ENCODE measurements at places on chromosomes 2 and 18.

- no peak for DNase-seq
These were observed 1054.3 kb upstream of the SLC39A10 start for GRCh38 chr2:194602750-194603149.

DNA sequence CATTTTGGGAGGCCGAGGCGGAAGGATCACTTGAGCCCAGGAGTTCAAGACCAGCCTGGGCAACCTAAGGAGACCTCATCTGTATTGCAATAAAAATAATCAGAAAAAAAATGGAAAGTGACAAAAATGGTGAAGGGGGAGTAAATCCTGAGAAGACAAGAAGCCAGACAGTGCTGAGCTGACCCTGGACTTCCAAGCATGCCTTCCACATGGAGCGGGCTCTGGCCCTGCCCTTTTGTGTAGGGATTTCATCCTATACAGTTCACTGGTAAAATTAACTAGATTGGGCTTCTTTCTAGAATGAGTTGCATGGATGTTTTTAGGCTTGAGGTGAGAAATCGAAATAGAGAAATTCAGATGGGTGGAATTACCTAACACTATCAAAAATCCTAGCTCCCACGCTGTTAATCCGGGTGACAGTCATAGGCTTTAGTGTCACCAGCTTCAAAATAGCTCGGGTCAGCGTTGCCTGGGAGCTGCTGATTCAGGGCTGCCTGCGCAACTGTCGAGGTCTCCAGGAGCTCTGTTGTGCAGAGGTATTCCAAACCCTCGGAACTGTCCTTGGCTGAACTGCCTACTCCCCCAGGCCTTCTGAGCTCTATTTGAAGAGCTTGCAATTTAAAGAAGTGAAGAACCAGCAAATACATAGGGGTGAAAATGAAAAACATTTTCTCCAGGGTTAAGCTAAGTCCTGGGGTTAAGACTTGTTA lies 21.5 kb upstream of the ZNF532 start:
- DNase-seq, result no peak

GRCh38 chr18:25672490-25672889 lies 320.5 kb upstream of the ZNF521 start:
- no peak for DNase-seq

- DNase-seq, result peak; percentile 47
These were observed 19.6 kb downstream of the TUBB6 start for GRCh38 chr18:12327510-12328178.

GRCh38 chr18:62844850-62845643 lies 129.7 kb downstream of the PHLPP1 start:
- no peak for DNase-seq

DNA sequence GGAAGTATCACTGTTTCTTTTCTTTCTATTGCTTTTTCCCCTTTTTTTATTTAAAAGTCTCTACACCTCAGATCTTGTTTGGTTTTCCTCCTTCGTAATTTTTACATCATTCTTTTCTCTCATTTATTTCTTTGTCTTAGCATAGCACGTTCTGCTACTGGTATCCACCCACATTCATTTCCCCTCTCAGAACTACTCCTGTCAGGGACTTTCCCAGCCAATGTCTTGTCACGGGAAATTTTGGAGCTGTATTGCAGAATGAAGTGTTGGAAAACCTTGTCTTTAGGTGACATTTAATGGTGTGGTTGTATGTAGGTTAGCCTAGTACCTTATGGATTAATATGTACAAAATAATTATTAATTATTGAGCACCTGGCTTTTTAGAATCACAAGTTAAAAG lies 34.0 kb downstream of the TTLL4 start:
- no peak for DNase-seq

- no peak for DNase-seq
These were observed 281.9 kb downstream of the FIGN start for GRCh38 chr2:163453920-163454319.
